ENCODE measurements at places on chromosomes 12 and 14.

GRCh38 chr12:43579206-43579605 lies 27.2 kb upstream of the ADAMTS20 start:
- DNase-seq = no peak

DNA sequence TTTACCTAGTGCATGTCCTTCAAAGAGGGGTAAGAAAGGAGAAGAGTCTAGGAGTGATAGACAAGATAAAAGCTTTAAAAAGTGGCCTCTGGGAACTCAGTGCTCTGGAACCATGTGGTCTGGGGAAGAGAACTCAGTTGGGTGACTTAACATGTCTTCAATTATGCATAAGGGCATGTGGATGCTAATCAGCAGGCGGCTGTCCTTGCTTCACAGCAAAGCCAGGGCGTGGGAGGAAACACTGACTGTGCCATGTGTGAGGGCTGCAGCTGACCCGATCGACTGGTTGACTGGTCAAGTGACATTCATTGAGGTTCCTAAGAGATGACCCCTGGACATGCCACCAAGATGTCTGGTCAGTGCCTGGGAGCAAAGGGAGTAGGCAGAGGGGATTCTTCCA lies 1053.8 kb downstream of the BCL11B start:
- DNase-seq = no peak

- DNase-seq = no peak
Observed at GRCh38 chr12:99108924-99109323, 463.8 kb downstream of the APAF1 start.

DNA sequence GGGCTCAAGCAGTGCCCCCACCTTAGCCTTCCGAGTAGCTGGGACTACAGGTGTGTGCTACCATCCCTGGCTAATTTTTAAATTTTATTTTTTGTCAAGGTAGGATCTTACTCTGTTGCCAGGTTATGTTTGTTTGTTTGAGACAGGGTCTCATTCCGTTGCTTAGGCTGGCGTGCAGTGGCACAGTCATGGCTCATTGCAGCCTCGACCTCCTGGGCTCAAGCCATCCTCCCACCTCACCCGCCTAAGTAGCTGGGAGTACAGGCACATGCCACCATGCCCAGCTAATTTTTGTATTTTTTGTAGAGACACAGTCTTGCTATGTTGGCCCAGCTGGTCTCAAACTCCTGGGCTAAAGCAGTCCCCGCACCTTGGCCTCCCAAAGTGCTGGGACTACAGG lies 83.3 kb upstream of the KCNH3 start:
- DNase-seq = no peak

GRCh38 chr12:54272214-54272613 lies 7.7 kb downstream of the CBX5 start:
- no peak for DNase-seq

- no peak for DNase-seq
Observed at GRCh38 chr12:79886917-79887519, 47.9 kb downstream of the PPP1R12A start.

DNA sequence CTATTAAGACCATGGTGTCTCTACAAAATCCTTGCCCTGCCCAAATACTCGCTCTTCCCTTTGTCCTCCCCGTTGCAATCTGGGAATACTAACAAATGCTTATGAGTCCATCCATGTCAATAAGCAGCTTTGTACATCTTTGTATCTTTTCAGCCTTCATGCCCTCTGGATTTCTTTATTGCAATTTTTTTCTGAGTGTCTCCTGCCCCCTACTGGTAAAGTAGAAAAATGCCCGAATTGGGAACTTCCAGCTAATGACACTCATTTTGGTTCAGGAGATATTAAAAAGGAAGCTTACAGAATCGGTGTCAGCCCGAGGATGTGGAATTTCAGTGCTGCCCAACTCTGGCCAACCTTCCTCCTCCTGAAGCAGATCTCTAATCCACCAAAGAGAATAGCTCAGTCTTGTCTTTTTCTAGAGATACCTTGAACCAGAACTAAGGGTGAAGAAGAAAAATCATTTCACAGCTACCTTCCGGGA lies 46.0 kb downstream of the SH2B3 start:
- DNase-seq = no peak

DNA sequence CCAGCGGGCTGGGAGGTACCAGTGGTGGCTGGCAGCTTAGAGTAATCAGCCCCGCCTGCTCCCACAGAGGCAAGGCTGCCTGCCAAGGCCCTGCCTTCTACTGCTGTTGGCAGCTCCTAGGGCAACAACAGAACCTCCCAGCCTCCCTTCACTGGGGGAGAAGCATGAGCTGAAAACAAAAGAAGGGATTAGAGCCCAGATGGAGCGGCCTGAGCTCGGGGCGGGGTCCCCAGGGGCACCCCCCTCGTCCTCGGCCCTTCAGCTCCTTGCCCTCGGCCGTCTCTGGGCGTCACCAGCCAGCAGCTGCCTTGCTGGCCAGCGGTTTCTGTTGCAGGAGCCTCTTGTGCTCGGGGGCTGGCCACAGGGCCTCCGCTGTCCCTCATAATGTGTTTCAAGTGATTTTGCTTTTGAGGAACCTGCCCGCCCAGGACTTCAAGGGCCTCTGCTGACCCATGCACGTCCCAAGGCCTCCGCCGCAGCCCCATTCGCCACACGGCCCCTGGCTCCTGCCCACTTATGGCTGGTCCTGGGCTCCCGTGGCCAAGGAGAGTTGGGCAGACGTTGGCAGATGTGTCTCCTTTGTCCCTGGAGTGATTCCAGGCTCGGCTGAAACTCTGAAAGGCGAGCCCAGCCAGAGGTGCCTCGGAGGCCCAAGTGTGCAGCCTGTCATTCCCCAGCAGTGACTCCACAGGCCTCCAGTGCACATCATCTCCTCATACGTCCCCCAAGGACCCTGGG lies 49.7 kb downstream of the PSMA6 start:
- peak; percentile 99 for DNase-seq

DNA sequence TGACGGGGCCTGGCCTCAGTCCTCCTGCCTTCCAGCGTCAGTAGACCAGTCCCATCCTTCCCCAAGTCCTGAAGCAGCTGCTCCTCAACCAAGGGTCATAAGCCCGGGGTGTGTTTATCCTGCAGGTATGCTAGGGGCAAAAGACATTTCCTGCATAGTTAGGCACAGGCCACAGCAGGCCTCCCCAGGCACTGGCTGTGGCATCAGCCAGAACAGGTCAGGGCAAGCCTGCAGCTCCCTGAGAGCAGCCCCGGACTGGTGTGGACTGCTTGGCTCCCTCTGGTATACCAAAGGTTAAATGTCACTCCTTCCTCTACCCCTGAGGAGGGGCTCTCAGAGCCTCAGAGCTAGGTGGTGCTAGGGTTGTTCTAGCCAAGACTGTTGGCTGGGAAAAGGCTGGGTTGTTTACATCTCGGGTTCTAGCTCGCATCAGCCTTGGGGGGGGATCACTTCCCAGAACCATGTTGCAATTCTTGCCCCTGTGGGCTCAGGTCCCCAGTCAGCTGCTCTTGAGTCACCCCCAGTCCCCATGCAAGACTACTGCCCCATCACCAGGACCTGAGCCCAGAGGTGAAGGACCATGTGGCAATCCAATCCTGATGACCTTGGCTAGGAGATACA lies 2.9 kb downstream of the MMP14 start:
- peak; percentile 63 for DNase-seq

- DNase-seq = no peak
Observed at GRCh38 chr14:64602826-64603225, 53.1 kb downstream of the PPP1R36 start.

DNA sequence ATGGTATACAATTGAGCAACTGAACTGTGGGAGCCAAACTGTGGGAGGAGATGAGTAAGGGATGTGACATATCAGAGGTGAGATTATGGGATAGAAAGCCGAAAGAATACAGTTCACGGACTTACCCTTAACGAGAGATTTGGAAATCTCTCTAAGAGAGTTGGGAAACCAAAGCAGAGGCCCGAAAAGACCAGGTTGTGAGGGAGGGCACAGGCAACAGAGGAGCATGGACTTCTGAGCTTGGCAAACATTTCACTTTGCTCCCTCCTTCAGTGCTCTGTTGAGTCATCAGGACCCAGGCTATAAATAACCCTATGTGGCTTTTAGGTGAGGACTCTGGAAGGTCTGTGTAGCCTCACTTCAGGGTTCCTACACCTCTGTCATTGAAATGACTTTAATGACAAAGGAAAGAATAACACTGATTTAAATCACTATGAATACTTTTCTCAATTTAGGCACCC lies 120.6 kb downstream of the TGFB3 start:
- DNase-seq = no peak

DNA sequence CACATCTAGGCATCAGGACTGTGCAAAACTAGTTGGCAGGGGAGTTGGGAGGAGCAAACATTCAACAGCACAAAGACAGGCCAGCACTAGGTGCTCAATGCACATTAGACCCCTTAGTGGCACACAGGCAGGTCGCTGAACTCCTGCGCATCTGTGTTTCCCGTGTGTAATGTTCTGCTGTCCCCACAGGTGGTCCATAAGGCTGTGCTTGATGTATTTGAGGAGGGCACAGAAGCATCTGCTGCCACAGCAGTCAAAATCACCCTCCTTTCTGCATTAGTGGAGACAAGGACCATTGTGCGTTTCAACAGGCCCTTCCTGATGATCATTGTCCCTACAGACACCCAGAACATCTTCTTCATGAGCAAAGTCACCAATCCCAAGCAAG lies 11.2 kb downstream of the SERPINA3 start:
- DNase-seq = no peak

GRCh38 chr14:69260861-69261564 lies 1.1 kb downstream of the GALNT16 start:
- DNase-seq = peak; percentile 14

- no peak for DNase-seq
Observed at GRCh38 chr12:65308006-65308405, 29.5 kb downstream of the MSRB3 start.

DNA sequence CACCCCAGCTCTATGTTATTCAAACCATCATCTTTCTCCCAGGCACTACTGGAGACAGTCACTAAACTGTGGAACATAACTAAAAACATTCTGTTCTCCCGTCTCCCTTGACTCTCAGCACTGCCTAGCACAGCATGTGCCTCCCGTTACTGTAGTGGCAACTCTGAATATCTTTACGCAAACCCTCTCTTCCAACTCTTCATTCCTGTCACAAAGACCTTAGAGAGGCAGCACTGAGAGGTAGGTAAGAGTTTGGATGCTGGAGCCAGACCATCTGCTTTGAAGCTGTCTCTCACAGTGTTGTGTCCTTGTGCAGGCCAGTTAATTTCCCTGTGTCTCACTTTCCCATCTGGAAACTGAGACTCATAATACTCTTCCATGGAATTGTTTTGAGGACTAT lies 108.1 kb downstream of the DIP2B start:
- no peak for DNase-seq

DNA sequence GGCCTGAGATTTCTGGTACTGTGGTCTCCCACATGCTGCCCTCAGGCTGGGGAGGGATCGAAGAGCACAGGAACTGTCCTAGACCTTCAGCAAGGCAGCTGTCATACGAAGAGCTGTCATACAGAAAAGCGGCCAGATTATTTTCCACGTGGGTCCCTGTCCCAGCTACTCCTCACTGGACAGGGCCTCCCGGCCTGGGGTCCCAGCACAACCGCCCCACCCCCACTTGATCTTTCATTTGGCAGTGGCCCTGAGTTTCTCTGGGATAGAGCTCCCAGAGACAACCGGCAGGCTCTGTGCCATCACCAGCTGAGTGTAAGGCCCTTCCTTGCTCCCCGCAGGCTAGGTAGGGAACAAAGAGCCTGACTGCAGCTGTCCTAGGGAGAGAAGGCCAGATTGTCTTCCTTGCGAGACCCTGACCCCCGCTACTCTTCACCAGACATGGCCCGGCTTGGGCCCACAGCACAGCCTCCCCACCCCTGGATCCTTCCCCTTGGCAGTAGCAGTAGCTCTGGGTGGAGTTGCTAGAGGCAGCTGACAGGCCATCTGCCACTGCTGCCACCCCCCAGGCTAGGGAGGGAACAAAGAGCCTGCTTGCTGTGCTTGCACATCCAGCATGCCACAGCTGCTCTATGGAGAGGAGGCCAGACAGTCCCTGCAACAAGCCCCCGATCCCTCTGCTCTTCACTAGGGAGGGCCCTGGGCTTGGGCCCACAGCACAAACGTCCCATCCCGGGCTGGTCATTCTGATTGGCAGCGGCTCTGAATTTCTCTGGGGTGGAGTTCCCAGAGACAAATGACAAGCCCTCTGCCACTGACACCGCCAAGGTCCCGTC lies 3.1 kb upstream of the OR4N2 start:
- DNase-seq = no peak

- no peak for DNase-seq
Observed at GRCh38 chr14:103398427-103399195, 13.4 kb downstream of the MARK3 start.

GRCh38 chr12:59627582-59627981 lies 31.8 kb downstream of the SLC16A7 start:
- no peak for DNase-seq

DNA sequence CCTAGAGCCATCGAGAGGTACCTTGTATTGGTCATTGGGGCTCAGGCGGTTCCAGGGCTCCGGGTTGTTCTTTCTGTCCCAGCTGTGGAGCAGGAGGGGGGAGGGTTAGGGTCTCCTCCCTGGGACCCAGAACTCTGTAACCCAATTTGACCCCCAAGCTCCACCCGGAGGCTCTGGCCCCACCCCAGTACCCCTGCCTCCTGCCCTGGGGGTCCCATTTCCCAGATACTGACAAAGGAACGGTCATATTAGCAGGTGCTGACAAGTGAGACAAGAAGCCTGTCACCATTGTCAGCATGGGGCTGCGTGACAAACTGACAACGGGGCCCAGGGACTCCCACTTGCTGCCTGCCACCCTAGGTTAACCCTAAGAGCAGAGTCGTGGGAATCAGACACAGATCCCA lies 6.2 kb downstream of the SHMT2 start:
- no peak for DNase-seq

GRCh38 chr14:102941419-102942011 lies 19.1 kb downstream of the AMN start:
- DNase-seq = no peak

Data from prostate gland (tissue), 2 donors.